ENCODE measurements at places on chromosomes 13 and 19.

DNA sequence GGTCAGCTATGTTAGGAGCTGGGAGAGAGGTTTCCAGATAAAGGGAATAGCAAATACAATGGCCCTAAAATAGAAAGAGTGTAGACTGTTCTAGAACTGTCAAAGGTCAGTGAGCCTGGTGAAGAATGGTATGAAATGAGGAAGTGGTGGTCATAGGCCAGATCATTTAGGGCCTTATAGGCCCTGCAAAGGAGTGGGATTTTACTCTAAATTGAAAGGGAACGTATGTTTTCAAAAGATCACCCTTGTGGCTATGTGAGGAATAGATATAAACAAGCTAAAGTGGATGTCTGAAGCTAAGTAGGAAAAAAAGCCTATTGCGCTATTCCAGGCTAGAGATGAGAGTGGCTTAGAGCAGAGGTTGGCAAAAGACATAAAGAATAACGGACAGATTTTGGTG is 70.7 kb upstream of the TDRD3 start:
- peak; percentile 41 for DNase-seq

GRCh38 chr13:111344471-111345191 is 24.2 kb downstream of the TEX29 start:
- peak; percentile 93 for DNase-seq

DNA sequence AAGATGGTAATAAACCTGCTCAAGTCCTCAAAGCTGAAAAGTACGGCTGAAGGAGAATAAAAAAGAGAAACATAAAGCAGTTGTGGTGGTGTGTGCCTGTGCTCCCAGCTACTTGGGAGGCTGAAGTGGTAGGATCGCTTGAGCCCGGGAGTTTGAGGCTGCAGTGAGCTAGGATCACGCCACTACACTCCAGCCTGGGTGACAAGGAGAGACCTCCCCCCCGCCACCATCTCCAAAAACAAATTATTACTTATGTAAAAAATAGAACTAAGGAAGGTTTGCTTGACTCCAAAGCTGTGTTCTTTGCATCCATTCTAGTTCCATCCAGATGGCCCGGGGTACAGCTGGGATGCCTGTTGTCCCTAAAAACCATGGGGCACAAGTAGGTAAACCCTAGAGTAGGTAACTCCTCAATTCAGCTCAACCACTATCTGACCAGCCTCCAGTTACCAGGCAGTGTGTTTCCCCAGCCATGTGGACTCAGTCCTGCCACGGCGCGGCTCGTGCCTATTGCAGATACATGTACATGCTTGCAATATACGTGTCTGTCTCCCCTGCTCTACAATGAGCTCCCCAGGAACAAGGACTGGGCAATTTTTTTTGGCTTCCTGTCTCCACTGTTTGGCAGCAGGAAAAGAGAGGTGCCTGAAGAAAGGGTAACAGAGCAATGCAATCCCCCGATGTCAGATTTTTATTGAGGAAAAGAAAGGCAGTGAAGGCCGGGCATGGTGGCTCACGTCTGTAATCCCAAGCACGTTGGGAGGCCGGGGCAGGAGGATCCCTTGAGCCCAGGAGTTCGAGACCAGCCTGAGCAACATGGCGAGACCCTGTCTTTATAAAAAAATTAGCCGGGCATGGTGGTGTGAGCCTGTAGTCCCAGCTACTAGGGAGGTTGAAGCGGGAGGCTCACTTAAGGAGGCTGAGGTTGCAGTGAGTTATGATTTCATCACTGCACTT is 101.3 kb downstream of the GNG7 start:
- DNase-seq: peak; percentile 9

GRCh38 chr13:51286135-51287002 is 53.1 kb upstream of the SERPINE3 start:
- DNase-seq: peak; percentile 83

DNA sequence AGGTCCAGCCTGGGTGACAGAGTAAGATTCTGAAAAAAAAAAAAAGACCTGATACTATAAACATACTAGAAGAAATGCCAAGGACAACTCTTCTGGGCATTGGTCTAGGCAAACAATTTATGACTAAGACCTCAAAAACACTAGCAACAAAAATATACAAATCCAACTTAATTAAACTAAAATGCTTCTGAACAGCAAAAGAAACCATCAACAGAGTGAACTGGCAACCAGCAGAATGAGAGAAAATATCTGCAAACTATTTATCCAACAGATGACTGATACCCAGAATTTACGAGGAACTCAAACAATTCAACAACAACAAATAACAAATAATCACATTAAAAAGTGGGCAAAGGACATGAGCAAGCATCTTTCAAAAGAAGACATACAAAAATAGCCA is 26.8 kb upstream of the GPC6 start:
- DNase-seq: no peak

DNA sequence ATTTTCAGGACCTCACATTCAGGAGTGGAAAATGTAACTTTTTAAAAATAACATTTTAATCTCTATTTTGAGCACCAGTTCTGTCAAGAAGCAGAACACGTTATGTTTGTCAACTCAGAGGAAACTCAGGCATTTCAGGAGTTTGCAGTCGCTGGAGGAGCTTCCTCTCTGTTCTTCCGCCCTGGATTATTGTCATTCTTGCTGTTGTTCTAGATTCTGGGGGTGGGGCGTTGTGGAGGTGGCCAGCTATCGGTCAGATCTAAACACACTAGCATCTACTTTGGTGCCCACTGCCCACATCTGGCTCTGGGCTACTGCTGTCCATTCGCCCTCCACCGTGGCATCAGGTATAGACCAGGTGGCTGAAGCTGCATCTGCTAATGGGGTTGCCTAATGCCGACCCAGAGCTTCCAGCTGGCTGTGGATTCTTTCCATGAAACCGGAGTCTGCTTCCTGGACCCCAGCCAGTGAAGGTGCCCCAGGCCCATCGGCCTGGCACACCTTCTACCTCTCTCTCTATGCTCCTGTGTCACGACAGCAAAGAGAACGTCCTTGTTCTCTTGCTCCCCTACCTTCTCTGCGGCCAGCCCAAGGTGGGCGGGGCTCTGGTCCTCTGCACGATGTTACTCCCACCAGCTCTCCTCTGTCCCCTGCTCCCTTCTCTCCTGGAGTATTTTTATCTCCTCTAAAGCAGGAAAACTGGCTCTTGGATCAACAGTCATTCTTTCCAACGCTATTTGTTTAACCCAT is 36.7 kb upstream of the DGKH start:
- DNase-seq: peak; percentile 36

GRCh38 chr13:85283408-85283807 is 515.8 kb downstream of the SLITRK6 start:
- DNase-seq: no peak

GRCh38 chr13:38850868-38851626 is 139.6 kb downstream of the STOML3 start:
- DNase-seq: no peak

- DNase-seq: no peak
Measured at GRCh38 chr19:11373885-11374432, 507 bp upstream of the SWSAP1 start.

- DNase-seq: no peak
Measured at GRCh38 chr19:28196961-28197360, 1016.0 kb downstream of the UQCRFS1 start.

DNA sequence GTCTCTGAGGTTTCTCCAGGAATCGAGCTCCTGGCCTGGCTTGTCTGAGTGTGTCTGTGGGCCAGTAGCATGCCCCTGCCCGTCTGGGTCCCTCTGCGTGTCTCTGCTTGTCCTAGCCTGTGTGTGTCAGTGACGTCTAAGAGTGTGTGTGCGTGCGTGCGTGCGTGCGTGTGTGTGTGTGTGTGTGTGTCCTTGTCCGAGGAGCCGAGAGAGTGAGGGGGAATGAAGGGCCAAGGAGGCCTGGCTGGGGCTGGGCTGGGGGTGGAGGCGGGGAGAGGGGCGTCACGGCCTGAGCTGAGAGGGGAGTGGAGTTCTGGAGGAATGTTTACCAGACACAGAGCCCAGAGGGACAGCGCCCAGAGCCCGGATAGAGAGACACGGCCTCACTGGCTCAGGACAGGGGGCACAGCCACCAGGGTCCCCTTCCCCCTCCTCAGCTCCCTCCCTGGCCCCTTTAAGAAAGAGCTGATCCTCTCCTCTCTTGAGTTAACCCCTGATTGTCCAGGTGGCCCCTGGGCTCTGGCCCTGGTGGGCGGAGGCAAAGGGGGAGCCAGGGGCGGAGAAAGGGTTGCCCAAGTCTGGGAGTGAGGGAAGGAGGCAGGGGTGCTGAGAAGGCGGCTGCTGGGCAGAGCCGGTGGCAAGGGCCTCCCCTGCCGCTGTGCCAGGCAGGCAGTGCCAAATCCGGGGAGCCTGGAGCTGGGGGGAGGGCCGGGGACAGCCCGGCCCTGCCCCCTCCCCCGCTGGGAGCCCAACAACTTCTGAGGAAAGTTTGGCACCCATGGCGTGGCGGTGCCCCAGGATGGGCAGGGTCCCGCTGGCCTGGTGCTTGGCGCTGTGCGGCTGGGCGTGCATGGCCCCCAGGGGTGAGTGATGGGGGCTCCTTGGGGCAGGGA is at the start of gene AXL:
Gene AXL, plus strand, starts transcription at position 609 of the 893 bp plus-strand sequence. Its CDS starts 170 bp downstream, at position 779.
- peak; percentile 98 for DNase-seq

DNA sequence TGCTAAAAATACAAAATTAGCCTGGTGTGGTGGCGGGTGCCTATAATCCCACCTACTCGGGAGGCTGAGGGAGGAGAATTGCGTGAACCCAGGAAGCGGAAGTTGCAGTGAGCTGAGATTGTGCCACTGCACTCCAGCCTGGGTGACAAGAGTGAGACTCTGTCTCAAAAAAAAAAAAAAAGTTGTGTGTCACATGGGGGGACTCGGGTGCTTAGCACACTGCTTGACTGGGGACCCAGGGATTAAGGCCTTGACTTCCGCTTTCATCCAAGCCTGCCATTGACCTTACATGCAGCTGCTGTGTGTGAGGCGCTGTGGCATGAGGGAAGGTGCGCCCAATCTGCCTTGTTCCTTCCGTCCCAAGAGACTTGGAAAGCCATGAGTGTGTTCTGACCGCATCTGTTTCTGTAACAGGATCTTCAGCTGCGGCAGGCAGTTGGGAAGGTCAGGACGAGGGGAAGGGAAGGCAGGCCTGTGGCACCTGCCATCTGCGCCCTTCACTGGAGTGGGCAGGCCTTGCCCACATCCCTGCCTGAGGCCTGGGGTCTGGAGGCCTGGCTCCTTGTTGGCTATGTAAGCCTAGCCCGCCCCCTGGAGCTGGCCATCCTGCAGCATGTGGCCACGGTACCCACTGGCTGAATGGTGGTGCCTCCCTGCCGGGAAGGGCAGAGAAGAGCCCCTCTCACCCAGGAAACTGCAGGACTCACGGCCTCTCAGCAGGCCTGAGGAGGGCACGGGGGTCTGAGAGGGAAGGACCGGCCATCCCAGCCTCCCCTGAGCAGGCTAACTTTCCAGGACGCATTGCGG is 23.0 kb downstream of the PPP1R37 start:
- peak; percentile 55 for DNase-seq

DNA sequence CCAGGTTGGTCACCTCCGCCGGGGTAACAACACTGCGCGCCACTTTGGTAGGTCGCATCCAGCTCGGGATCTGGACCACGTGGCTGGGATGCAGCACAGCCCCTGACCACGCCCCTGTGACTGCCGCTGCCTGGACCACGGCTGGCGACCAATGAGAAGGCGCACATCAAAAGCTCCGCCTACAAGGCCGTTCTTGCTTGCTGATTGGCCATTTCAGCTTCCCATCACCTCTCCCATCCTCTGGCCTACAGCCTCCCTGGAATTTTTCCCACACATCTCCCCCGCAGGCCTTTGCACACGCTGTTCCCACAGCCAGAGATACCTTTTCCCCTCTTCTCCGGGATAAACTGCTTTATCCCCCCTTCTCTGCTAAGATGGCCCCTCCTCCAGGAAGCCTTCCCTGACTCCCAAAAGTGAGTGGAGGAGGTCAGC is 12.5 kb upstream of the MAP1S start:
- DNase-seq: peak; percentile 94

DNA sequence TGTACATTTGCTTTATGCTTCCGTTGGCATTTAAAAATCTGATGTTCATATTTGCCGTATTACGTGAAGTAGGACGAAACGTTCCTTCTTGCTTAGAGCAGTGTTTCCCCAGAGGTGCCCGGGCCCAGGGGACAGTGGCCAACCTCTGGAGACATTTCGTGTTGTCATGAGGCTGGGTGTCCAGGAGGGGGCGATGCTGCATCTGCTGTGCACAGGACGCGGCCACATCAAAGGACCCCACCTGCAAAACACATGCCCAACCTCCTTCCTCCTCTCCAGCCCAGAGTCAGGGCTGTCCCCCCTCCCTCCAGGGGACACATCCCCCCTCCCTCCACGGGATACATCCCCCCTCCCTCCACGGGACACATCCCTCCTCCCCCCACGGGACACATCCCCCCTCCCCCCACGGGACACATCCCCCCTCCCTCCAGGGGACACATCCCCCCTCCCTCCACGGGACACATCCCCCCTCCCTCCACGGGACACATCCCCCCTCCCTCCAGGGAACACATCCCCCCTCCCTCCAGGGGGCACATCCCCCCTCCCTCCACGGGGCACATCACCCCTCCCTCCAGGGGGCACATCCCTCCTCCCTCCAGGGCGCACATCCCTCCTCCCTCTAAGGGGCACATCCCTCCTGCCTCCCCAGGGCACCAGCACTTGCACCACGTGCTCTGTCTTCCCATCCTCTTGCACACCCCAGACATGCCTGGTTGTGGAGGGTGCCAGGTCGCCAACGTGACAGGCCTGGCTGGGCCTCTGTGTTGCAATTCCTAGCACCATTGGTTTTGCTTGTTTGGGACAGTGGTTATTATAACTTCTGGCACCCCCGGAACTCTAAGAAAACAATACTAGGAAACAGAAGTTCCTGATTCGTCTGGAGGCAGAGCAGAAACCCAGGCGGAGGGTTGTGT is 46.7 kb downstream of the GAS6 start:
- peak; percentile 93 for DNase-seq

- DNase-seq: no peak
Measured at GRCh38 chr19:16542910-16543472, 754 bp upstream of the CHERP start.

GRCh38 chr13:39526499-39526898 is 76.5 kb downstream of the LHFPL6 start:
- no peak for DNase-seq

GRCh38 chr13:97403893-97404750 is 29.8 kb upstream of the RAP2A start:
- DNase-seq: no peak

DNA sequence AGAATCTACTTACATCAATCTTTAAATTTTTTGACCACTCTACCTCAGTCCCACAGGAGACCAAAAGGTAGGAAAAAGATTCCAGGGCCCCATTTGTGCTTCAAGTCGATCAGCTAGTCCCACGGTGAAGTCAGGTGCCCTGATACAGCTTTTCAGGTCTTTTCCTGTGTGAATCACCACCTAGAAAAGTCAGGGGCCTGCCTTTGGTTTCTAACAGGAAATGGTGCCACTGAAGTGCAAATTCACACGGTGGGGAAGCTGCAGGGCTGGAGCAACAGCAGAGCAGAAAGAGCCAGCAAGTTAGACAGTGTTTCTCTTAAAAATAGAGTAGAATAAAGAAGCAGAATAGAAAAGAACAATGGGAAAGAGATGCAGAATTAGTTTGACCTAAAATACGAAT is 107.5 kb downstream of the KLF12 start:
- DNase-seq: peak; percentile 44

GRCh38 chr13:23609874-23610576 is 39.8 kb downstream of the TNFRSF19 start:
- no peak for DNase-seq

DNA sequence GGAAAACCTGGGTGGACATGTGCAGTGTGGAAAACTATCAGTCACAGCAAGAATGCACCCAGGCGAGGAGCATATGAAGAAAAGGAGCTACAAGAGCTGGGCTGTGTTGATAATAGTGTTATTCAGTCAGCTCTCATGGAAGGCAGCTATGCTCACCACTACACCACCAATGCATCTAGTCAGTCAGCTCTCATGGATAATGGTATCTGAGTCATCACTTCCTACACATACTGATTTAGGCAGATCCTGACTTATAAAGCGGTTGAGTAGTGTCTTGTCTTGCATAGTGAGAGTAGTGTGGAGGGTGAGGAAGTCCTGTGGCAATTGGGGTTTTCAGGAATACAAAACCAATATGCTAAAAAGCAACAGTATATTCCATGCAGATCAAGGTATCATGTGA is 9.1 kb upstream of the ZNF160 start:
- DNase-seq: no peak

Measured in H7 (cell line).